ENCODE measurements at places on chromosomes 7 and 10.
A peak's percentile ranks its signal among the peaks of the same experiment; 100 is the strongest.

DNA sequence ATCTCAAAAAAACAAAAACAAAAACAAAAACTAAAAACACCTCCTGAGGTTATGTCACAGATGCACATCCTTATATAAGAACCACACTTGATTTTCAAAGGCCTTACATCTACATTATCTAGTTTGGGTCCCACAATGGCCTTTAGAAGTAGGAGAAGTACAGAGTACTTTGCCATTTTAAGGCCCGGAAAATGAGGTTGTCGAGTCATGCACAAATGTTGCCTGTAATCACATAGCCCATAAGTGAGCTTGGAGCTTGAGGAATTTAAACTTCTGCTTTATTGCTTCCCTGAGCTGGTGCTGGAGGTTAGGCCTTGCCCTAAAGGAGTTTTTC is 9.7 kb upstream of the MKRN1 start:
- no peak for DNase-seq

DNA sequence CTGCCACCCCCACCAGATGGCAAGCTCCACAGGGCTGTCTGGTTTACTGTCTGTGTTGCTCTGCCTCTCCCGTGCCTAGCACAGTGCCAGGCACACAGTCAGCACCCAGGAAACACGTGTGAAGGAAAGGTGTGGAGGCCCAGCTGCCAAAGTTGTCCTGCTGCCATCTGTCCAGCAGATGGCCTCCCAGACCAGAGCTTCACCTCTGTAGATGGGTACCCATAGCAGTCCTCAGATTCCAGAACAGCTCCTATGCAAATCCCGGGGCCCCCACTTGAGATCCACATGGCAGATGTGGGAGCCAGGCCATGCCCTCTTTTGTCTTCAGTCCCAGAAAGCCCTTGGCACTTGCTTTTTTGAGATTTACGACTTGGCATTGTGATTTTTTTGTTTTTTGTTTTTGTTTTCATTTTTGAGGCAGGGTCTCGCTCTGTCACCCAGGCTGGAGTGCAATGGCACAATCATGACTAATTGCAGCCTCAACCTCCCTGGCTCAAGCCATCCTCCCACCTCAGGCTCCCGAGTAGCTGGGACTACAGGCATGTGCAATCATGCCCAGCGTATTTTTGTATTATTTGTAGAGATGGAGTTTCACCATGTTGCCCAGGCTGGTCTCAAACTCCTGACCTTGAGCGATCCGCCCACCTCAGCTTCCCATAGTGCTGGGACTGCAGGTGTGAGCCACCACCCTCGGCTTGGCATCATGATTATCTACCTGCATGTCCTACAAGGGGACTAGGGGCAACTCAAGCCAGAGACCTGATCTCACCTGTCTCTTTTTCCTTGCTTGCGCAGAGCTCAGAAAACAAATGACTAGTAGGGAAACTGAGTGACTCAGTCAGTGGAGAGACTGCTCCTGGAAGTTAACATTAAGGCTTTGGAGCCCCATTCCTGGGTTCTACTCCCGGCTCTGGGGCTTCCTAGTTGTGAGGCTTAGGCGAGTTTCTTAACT is 16.9 kb upstream of the PALD1 start:
- peak; percentile 81 for DNase-seq

DNA sequence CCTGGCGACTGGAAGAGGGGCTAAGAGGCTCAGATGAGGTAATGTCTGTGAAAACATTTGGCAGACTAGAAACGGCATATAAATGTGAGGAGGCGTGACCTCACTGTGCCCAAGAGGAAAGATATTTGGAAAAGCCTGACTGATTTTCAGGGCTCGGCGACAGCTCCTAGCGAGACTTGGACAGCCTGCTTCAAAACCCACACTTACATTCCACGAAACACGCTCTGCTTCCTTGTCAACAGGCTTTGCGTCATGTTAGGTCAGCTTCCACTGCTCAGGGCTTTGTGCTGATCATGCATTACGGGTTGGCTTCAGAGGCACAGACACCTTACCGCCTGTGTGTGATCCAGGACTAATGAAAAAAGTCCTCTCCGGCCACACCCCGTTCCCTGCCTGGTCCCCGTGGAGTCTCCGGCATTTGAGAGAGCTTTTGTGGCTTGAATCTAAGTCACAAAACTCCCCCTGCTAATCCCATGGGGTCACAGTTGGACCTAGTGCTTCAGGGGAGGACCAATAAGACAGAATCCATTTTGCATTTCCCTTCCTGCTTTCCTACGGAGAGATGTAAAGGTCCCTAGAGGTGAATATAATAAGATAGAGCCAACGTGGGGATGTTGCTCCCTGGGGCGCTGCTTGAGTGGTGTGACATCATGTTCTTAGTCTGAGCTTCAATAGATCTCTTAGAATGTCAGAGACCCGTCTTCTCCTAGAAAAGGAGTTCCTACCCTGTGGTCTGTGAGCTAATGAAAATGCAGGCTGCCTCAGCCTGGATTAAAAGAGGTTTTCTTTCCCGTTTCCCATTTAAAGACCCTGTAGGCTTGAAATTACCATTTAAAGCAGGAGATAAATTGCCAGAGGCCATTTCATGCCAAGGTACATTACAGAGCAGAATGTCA is 25.5 kb downstream of the FGFBP3 start:
- DNase-seq: peak; percentile 77

DNA sequence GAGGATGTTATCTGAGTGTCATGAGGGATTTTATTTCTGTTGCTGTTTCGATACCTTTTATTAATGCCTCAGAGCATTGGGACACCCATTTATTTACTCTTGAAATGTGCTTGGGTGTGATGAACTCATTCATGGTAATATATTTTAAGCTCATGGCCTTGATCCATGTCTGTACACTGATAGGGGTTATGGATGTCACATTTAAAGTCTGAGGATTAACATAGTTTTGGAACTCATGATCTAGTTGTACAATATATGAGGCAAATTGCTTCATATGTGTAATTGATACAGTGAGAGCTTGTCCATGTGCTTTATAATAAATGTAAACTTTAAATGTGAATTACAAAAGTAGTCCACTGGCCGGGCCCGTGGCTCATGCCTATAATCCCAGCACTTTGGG is 23.0 kb upstream of the ZRANB1 start:
- no peak for DNase-seq

GRCh38 chr10:107894516-107894915 is 730.0 kb upstream of the SORCS1 start:
- DNase-seq: no peak

DNA sequence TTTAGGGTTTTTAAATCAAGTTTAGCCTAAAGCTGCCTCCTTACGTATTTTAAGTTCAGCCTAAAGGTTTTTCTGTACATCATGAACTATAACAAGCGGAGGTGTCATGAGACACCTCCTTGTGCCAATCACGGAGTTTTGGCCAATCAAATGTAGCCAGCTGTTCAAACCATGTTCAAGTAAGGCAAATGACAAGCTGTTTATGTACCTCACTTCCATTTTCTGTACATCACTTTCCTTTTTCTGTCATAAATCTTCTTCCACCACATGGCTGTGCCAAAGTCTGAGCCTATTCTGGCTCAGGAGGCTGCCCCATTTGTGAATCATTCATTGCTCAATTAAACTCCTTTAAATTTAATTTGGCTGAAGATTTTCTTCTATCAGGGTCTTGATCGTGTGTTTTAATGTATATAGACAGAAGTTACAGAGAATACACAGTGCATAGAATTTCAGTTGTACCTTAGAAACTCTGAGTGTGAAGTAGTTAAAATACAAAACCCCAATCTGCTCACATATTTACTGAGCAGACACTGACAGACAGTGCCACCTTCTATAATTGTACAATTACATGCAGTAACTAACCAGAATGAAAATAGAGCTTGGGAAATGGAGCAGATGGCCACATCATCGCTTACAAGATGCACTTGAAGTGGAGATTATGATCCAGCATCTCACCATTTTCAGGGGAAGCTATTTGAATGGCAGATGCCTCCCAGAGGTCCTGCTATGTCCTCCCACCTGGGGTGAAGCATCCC is 76.9 kb upstream of the LANCL2 start:
- no peak for DNase-seq

GRCh38 chr7:74043523-74043951 is 15.6 kb downstream of the ELN start:
- peak; percentile 57 for DNase-seq

DNA sequence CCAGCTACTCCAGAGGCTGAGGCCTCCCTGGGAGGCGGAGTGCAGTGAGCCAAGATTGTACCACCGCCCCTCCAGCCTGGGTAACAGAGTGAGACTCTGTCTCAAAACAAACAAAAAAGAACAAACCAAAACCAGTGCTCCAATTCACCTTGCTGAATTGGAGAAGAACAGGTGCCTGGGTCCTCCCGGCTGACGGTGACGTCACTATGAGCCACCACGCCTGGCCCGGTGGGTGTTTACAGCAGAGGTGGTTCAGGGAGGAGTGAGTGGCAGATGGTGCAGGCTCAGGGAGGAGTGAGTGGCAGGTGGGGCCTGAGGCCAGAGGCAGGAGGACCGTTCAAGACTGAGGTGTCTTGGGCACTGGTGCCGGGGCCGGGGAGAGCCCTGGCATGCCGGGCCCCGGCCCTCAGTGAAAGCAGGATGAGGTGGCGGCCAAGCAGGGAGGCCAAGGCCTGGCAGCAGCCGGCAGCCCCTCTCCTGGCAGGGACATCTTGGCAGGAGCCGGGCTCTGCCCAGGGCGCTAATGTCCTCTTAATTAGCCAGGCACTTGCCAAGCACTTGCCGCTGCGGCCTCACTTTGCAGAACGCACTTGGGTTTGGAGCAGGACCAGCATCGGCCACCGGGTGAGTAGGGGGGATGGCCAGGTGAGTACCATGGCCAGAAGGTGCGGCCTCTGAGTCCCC is 162.8 kb upstream of the TNRC18 start:
- DNase-seq: no peak

GRCh38 chr10:74730246-74730645 is 96.2 kb upstream of the KAT6B start:
- DNase-seq: no peak

DNA sequence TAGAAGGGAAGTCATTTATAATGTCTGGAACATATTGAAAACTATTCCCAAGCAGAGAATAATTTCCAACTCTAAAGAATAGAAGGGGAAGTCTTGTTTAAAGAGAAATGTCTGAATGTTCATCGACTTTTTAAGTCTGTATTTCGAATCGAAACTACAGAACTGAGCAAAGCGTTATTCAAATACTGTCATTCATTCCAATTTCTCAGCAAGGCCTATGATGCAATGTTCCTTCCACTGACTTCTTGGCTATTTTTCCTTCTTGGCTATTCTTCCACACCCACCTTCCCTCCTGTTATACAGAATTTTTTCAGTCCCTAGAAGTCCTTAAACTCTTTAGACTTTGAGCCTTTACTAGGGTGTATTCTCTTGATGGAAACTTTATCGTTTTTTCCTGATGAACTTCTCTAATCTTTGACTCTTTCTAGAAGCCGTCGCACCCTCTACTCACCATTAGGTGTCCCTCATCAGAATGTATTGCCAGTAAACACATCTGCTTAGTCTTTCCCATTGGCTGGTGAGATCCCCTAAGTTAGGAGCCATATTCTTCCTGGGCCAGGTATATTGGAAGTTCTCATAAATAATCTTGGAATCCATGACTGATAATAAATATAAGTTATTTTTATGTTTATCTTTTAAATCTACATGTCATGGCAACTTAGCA is 235.7 kb upstream of the CCDC6 start:
- no peak for DNase-seq

DNA sequence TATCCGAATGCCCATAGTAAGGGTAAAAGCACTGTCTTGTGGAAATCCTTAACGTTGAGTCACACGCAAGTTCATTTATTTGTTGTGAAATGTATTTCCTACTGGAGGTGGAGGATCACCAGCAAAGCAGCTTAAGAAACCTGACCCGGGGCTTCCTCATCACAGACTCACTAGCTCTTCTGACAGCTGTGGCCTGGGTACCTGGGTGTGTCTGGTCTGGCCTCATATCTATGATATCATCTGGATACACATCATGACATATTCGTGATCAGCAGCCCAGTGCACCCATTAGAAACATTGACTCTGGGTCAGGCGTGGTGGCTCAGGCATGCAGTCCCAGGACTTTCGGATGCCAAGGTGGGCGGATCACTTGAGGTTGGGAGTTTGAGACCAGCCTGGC is 8.8 kb downstream of the DRGX start:
- no peak for DNase-seq

GRCh38 chr7:76054123-76055120 is 6.5 kb downstream of the MDH2 start:
- no peak for DNase-seq

DNA sequence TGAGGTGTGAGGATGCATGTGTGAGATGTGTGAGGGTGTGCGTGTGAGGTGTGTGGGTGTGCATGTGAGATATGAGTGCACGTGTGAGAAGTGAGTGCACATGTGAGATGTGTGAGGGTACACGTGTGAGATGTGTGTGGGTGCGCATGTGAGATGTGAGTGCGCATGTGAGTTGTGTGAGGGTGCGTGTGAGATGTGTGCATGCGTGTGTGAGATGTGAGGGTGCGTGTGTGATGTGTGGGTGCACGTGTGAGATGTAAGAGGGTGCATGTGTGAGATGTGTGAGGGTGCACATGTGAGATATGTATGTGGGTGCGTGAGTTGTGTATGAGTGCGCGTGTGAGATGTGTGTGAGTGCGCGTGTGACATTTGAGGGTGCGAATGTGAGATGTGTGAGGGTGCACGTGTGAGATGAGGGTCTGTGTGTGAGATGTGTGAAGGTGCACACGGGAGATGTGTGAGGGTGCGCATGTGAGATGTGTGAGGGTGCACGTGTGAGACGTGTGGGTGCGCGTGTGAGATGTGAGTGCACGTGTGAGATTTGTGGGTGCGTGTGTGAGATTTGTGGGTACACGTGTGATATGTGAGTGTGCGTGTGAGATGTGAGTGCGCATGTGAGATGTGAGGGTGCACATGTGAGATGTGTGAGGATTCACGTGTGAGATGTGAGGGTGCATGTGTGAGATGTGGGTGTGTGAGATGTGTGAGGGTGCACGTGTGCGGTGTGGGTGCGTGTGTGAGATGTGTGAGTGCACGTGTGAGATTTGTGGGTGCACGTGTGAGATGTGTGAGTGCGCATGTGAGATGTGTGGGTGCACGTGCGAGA is 30.5 kb downstream of the PPIF start:
- DNase-seq: no peak

- DNase-seq: no peak
Observed at GRCh38 chr10:102593804-102594079, 50.5 kb upstream of the TRIM8 start.

- DNase-seq: no peak
Observed at GRCh38 chr7:70907259-70908247, 224.4 kb upstream of the GALNT17 start.

- no peak for DNase-seq
Observed at GRCh38 chr10:93815304-93816096, 57.8 kb downstream of the LGI1 start.

- DNase-seq: peak; percentile 91
Observed at GRCh38 chr10:31707093-31708039, 221.3 kb downstream of the ARHGAP12 start.

GRCh38 chr10:112696592-112696991 is 249.6 kb downstream of the VTI1A start:
- no peak for DNase-seq
